Stimulated activated CD4-positive, alpha-beta T cell treated with anti-CD3 and anti-CD28 coated beads, Interleukin-12 subunit alpha, Interleukin-12 subunit beta, amount 100 ng/mL, for 4 hours (primary cell): ENCODE measurements at places on chromosomes 5 and 9.

- DNase-seq: no peak
These were observed 93.6 kb downstream of the TRIO start for GRCh38 chr5:14236757-14237156.

DNA sequence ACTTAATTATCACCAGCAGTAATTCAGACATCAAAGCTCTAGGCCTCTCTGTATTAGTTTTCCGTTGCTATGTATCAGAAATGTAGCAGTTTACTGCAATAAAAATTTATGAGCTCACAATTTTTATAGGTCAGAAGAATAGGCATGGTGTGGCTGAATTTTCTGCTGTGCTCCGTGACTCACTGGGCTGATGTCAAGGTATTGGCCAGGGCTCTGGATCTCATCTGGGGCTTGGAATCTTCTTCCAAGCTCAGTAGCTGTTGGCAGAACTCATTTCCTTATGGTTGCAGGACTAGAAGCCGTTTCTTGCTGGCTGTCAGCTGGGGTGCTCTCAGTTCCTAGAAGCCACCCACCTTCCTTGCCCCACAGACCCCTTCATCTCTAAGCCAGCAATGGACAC, 66.3 kb downstream of the PSAT1 start:
- no peak for DNase-seq

DNA sequence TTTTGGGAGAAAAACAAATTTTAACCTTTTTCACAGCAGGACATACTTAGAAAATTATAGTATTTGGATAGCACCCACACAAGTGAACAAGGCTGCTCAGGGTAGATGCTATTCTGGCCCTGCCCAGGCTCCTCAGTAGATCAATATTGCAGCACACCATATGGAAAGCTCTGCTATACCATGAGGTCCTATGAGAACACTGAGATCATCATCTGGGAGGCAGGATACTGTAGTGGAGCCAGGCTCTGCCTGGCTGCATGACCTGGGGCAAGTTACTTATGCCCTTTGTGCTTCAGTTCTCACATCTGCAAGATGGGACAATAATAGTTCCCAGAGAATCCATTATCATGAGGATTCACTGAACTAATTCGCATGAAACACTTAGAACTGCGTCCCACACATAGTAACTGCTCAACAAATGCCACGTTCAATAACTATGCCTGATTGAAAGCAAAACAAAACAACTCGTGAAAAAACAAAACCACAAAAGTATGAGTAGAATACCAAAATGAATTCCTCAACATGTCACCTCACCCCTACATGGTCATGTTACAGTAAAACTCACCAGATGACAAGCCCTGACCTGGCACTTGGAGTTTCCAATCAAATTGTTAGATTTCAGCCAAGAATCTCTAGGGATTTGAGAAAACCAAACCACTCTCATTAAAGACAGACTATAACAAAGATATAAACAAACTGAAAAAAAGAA, 31.9 kb downstream of the ARSB start:
- DNase-seq: no peak

GRCh38 chr5:176810687-176811501, 535 bp downstream of the UNC5A start:
- no peak for DNase-seq

DNA sequence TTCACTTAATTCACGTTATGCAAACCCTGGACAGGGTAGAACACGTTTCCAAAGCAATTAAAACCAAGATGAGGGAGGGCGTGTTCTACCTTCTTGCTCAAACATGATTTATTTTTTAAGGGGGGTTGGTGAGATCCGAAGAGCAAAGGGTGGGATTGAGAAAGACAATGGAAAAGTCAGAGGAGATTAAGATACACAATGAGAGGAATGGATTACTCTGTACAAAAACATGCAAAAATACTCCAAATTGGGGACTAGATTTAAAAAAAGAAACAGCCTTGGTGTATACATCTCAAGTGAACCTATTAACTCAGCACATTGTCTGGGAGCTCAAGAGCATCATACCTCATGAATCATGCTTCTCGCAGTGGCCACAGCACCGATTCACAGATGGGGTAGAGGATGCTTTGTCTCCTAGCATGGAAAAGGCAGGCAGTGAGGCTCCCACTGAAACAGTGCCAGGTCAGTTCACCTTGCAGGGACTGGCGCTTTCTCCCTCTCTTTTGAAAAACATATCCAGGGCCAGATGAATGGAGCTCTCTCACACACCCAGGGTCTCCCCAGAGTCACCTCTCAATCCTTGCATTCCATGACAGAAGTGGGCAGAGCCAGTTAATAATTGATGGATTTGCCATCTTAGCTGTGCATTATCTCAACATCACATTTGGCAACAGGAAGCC, 459.7 kb downstream of the BNC2 start:
- no peak for DNase-seq

- DNase-seq: no peak
These were observed 49.6 kb upstream of the RXRA start for GRCh38 chr9:134276453-134277245.

DNA sequence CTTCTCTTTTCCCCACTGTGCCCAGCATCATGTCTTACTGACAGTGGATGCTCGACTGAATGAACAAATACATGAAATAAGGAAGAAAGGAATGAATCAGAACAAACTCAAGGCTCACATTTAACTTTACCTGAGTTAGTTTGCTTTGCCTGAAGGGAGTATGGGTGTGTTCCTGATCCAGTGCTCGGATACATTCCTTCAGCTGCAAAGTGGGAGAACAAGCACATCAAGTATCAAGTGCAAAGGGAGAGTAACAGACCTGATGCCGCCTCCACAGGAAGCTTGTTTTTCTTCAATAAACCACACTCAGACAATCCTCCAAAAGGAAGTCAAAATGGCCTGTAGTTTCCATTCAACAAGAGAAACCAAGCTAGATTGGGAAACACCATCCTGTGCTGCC, 66.1 kb downstream of the KIF24 start:
- no peak for DNase-seq

DNA sequence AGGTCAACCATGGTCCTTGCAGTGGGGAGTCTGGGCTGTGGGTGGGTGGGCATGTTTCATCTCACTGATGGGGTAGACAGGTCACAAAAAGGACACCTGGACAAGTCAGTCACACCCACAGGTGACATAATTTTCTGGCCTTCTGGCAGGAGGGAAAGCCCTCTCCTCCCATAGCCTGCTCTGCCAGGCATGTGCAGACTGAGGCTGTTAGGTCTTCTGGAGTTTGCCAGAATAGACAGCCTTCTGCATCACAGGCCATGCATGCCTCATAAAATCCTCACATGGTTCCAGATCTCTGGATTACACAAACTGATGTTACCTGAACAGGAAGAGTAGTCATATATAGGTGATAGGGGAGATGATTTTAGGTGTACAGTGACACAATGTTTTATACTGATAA, 49.1 kb downstream of the ARHGAP26 start:
- no peak for DNase-seq

DNA sequence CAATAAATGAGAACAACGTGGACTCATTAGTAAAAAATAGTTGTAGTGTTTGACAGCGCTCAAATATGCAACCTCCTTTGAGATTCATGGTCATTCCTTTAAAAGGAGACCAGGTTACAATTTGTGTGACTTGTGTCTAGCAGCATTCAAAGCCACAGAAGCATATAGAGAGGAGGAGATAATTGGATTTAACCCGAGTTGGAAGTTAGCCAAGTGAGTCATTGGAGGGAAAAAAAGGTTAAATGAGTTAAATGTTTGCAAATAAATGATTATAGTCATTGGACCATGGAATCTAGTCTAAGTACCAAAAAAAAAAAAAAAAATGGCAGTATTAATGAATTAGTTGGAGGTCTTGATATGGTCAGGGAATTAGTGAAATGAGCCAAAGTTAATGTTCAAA, 90.9 kb downstream of the ITGA1 start:
- no peak for DNase-seq

GRCh38 chr5:158390577-158390976, 531.6 kb upstream of the CLINT1 start:
- DNase-seq: no peak

- no peak for DNase-seq
These were observed 122.5 kb upstream of the PANK3 start for GRCh38 chr5:168701641-168702040.

GRCh38 chr5:173523388-173523787, 93.1 kb downstream of the BOD1 start:
- no peak for DNase-seq

DNA sequence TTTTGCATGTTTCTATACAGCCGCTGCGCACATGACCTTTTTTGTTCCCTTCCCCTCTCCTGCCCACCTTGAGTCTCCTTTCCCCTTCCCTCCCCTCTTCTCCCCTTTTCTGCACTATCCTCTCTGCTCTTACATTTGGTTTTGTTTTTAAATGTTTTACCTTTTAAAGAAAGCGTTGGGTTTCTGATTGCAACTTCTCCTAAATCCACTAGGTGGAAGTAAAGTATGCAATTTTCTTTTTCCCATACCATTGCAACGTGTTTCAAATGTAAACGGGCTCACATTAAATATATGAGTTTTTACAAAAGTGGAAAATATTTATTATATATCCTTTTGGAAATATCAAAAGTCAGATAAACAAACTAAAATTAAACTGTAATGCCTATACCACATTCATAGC, 500.9 kb downstream of the DIRAS2 start:
- DNase-seq: no peak

GRCh38 chr9:106291786-106292185, 571.2 kb upstream of the ZNF462 start:
- no peak for DNase-seq

DNA sequence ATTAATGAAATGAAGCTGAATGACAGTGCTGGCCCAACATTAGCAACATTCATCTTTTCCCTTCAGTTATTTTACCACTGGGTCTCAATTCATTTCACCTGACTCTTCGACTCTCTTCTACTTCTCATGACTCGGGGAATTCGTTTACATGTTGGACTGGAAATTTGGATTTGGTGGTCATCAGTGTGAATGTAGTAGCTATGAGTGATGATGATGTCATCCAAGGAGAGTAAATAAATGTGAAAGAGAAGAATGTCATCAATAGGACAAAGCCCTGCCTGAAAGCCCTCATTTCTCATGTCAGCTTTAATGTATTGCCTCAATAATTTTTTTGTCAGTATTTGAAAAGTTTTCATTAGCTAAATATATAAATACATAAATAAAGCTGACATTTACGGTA, 21.9 kb upstream of the CFAP95 start:
- DNase-seq: no peak

DNA sequence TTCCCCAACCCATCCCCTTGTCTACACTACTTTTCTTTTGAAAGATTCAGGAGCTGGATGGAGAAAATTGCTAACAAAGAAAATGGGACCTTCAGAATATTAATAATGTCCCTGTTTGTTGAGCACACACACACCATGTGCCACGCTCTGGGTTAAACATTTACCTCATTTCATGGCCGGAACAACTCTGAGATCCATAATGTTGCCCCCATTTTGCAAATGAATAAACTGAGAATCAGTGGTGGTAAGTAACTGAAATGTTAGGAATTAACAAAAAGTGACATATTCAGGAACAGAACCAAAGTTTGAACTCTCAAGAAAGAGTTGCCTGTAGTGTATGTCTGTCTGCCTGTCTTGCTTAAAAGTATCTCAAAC, 51.4 kb upstream of the SMAD5 start:
- DNase-seq: no peak

GRCh38 chr5:15132816-15133405, 261.3 kb upstream of the ANKH start:
- DNase-seq: no peak

DNA sequence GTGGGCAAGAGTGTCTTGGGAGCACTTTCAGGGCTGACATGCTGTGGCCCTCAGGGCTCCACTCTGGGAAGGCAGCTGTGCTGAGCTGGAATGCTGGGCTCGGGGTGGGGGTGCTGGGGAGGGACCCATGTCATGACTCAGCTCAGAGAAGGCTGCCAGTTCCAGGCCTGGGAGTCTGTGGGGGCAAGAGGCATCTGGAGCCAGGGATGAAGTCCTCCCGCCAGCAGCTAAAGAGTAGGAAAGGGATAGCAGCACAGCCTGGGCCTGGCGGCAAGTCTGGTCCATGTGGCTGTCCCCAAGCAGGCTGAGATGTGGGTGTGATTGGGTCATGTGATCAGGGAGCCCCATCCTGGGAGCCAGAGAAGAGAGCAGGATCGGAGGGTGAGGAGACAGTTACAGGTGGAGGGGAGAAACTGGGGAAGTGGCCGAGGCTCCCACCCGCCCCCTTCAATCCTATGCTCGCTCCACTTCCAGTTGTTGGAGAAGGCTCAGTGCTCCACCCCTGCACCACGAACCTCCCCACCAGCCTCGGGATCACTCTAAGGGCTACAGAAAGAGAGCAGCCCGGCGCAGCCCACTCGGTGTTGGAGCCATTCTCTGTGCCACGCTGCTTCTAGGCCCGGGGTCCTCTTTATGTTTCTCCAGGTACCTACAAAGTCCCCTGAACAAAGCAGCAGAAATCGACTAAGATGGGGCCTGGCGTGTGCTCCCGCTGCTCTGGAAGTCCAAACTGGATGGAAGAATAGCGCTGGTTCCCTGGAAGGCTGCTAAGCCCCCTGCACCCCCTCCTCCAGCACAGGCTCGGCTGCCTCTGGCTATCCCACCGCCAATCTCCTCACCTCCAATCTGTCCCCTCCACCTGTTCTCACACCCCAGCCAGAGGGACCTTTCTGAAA, 12.0 kb downstream of the PDGFRB start:
- DNase-seq: no peak

DNA sequence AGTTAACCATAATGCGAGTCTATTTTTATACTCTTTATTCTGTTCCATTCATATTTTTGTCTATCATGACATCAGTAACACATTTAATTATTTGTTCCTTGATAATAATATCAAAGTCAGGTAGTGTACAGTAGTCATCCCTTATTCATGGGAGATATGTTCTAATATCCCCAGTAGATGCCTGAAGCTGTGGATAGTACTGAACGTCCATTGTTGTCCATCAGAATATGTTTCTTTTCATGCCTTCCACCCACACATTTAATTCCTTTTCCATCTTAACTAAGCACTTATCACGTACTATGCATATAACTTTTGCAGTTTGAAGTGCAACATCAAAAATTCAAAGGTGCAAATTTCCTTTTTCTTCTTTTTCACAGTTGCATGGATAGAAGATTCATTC, 53.6 kb downstream of the FER start:
- no peak for DNase-seq

GRCh38 chr5:33973271-33973670, 11.2 kb downstream of the SLC45A2 start:
- no peak for DNase-seq

- DNase-seq: no peak
These were observed 15.6 kb downstream of the FCN2 start for GRCh38 chr9:134895908-134896833.
